ENCODE measurements at places on chromosomes 3 and 15.

DNA sequence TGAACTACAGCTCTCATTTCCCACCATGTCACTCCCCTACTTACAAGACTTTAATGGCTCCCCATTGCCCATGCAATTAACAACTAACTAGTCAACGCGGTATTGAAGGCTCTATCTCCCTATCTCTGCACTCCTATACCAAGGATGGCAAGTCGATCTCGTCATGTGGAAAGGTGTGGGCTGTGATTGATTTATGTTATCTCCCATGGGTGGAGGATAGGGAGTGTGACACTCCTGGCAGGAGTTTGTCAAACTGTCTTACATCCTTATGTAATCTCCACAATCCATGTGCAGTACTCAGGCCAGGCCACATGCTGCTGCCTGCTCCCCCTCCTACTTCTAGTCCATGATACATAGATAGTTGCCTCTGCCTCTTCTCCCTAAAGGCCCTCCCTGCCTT is 3.2 kb upstream of the RORA start:
- no peak for DNase-seq

- no peak for DNase-seq
These were observed 47.7 kb upstream of the PLXND1 start for GRCh38 chr3:129654131-129654530.

DNA sequence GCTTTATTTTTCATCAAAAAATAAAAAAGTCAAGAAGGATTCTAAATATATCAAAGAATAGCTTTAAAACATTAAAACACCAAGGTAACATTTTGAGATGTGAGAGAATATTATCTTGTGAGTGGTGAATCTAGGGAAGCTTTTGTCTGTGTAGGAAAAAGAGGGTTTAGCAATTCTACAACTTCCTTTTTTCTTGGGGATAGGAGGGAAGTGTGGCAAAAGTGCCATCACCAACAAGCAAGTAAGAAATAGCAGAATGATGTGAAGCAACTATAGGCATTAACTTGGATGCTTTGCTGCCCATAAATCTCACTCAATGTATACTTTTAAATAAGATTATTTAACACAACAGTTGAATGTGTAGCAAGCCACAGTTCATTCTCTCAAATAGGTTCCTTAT is 57.8 kb upstream of the SUCLG2 start:
- no peak for DNase-seq

DNA sequence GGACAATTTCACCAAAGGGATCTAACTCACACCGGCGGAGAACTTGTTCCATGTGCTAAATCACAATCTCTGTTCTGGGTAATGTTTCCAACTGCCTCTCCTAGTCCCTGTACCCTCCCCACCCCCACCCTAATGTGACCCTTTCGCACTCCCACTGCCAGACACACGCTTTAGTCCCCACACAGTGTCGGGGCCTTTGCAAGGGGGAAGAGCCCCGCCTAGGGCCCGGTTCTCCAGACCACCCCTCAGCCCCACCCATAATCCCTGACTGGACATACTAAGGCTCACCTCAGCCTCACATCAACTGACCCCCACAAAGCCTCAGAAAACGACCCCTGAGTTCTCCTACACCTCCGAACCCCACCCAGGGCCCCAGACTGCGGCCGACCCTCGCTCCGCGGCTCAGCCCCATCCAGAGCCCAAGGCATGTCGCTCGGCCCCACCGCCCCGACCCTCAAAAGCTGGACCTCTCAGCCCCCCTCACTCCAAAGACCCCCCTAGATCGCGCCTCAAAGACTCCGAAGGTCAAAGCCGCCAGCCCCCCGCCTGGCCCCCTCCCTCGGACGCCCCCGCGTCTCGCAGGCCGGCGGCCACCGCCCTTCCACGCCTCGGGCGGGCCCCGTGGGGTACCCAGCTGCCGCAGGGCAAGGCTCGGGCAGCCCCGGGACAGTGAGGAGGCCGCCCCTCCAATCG is 72.0 kb upstream of the MAP4 start:
- no peak for DNase-seq

- no peak for DNase-seq
These were observed 100.1 kb downstream of the DPH6 start for GRCh38 chr15:35445891-35446290.

- DNase-seq: no peak
These were observed 19.5 kb upstream of the HRH1 start for GRCh38 chr3:11134794-11135193.

DNA sequence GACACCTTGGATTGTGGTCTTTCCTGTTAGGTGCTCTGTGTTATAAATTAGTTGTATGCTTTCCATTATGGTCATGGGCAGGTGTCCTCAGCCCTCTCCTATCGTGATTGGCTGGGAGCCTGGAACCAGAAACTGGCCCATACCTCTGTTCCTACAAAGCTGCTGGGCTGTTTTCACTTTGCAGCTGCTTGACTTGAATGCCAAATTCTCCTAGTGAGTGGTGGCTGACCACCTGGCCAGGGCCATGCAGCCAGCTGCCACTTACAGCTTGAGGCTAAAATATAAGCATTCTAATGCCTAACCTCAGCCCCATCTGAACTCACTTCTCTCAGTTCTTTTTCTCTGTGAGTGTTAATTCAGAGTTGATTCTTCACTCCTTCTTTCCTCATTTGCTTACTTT is 239.3 kb upstream of the GBE1 start:
- DNase-seq: no peak

- no peak for DNase-seq
These were observed 210.8 kb upstream of the NR2E3 start for GRCh38 chr15:71599418-71600151.

- no peak for DNase-seq
These were observed 8.0 kb upstream of the CCDC13 start for GRCh38 chr3:42780892-42781700.

DNA sequence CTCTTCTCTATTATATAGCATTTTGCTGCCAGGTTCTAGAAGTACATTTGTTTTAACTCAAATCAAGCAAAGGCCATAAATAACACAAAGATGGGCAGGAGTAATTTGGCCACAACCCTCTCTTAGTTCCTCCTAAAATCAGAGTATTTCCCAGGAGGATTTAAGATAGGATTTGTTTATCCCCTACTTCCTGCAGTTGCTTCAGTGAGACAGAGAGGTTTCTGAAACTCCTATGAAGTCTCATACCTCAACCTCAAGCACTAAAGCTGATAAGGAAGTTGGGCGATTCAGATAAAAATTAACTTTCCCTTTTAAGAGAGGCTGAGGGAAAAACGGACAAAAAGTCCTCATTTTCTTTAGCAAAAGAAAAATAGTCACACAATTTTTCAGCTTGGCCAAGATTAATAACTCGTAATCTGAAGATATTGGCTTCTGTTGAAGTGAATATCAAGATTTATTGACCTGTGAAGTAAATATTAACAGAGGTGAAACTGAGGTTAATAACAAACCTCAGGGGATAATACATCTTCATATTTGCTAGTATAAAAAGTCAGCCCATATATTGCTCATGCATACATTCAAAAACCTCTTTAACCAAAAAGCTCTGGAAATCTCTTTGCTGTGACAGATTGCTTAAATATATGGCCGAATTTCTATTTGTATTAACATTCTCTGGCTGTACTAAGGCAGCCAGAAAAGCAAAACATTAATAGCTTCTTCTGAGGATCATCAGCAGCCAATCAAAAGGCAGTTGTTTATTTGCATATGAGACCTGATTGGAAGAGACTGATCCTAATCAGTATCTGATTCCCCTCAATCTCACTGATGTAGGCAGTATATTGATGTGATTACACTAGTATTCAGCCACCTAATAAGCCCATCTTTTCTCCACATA is 90.6 kb upstream of the GADL1 start:
- no peak for DNase-seq

GRCh38 chr3:162292409-162292808 is 795.8 kb downstream of the OTOL1 start:
- DNase-seq: no peak

DNA sequence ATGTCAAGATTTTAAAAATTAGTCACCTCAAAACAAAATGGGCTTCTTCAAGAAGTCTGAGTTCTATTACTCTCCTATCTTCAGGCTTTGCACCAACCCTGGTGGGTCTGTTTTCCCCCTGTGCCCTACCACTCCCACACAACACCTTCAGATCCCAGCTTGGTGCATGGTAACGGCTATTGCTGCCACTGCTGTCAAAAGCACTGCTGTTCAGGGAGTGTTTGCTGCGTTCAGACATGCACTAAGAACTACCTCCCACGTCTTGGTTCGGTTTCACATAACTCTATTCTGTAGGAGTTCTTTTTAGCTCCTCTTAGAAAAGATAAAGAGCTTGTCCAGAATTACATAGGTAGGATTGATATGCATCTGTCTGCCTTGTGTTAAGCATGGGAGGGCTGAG is 799.2 kb downstream of the NR2F2 start:
- no peak for DNase-seq

- no peak for DNase-seq
These were observed 193.0 kb upstream of the GOLIM4 start for GRCh38 chr3:168288511-168289401.

DNA sequence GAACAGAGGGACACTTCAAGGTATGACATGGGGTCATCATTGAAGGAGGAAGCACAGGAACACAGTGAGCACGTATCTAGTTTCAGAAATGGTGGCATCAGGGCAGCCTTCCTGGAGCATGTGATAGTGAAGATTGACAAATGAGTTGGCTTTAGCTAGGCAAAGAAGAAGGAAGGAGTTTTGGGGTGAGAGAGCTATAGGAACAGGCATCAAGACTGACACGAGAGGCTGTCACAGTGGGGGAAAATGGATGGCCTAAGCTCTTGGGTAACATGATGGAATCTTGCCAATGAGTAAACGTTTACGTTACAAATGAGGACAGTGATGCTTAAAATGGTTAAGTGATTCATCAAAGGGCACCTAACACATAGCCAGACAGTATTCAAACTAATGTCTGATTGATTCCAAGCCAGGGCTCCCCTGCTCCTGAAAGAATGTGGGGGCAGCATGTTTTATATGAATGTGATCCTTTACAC is 23.1 kb upstream of the GPR171 start:
- no peak for DNase-seq

DNA sequence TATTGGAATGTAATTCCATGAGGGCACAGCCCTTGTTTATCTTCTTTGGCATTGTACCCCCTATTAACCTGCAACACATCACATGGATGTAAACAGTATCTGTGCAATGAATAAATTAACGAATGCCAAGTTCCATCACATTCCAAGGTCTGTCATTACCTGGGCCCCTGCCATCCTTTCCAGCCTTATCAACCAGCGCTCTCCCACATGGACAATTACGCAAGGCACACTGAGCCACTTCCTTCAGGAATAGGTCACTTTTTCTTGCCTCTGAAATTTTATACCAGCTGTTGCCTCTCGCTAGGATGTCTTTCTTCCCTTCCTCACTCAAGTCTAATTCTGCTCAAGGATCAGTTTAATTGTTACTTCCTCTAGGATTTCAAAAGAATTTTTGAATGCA is 1051.8 kb upstream of the CFAP20DC start:
- no peak for DNase-seq

DNA sequence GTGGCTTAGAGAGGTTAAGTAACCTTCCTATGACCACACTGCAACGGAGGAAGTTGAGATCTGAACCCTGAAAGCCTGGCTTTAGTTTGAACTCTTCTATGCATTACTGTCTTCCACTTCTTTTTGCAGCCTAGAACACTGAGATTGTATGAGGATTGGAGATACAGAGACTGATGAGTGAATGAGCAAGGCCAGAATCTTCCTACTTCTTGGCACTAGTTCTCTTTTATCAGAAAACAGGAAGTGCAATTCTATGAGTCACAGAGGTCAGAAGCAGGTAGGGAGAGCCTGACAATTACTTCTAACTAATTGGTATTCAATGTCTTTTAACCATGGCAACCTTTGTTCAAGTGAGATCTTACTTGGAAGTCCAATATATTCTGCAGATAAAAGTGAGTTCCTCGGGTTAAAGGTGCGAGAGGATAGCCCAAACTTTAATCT is 219.0 kb downstream of the SHQ1 start:
- DNase-seq: no peak

DNA sequence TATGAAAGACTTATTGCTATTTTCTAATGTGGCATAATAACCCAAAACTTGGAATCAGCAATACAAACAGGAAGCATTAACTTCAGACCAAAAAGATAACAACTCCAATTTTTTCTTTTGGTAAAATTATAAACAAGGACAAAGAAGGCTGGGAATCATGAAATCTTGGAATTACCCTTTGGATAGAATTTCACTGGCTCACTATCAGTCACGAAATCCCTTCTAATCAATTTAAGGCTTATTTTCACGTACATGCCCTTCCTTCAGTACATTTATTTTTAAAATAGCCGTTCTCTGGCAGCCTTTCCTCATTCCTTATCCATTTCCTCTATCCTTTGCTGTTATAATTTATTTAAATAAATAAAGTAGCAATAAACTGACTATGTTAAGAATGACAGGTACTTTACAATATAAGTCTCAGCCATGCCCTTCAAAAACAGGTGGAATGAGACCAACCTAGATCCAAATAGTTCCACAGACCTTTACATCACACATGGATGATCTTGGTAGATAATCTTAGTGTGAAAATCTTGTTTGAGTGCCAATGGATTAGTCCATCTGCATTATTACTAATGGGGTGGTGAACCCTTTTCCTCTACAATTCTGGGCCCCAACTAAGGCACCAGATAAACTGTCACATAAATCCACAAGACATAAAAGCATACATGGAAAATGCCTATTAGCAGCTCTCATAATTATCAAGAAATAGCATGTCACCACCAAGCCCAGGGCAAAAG is 38.9 kb downstream of the ABI3BP start:
- DNase-seq: no peak

- DNase-seq: no peak
These were observed 16.4 kb upstream of the PRR20G start for GRCh38 chr3:127304121-127304744.

GRCh38 chr3:2861920-2862319 is 248.3 kb downstream of the IL5RA start:
- DNase-seq: no peak

GRCh38 chr3:138363322-138363721 is 14.9 kb downstream of the MRAS start:
- no peak for DNase-seq

DNA sequence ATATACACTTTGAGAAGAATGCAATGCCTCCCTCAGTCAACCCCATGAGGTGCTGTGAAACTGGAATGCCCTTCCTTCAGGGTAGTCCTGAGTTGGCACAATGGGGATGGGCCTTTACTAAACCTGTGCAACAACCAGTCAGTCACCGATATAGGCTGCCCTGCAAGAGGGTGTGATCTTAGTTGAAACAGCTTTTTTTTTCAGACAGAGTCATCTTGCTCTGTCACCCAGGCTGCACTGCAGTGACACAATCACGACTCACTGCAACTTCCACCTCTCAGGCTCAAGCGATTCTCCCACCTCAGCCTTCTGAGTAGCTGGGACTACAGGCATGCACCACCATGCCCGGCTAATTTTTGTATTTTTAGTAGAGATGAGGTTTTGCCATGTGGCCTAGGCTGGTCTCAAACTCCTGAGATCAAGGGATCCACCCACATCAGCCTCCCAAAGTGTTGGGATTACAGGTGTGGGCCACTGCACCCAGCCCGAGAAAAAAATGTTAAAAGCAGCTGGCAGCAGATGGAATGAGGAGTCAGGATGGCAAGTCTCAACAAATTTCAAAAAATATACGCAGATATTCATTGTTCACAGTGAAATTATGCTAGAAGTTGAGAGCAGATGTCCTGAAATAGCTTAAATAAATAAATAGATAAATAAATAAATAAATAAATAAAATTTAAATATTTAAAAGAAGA is 31.8 kb downstream of the MYO5A start:
- no peak for DNase-seq
